ENCODE measurements at places on chromosomes 16 and 17.

DNA sequence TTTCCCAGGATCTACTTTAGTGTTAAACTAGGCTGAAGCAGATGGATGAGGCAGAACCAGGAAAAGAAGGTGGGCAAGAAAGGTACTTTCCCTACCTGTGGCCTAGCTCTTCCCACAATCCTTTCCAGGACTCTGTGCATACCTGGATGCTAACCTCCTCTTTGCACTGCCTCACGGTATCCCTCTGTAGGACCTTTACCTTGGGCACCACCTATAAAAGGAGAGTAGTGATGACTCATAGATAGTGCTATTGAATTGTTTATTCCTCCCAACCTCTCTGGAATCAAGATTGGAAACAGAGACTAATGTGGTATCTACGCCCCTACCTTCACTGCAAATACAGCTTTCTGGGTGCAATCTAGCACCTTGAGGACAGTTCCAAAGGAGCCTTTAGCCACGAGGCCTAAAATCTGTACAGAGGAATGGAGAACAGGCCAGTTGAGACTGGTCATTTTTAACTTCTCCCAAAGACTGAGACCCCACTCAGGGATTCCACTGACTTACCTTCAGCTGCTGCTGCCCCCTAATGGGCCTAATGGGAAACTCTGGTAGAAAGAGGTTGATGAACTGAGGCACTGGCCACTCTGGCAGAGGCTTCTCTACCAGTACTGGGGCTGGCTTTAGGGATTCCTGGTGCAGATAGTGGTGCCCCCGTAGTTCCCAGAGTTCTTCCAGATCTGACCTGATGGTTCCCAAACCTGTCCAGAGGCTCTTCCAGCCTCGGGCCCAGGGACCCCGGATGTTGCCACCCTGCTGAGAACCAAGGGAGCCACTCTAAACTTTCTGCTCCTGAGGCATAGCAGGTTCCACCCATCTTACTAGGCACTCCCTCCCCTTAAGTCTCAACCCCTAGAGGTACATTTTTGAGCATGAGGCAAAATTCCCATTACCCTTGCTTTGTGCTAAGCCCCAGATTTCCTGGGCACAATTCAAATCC lies 781 bp downstream of the RSKR start:
- no peak for DNase-seq

DNA sequence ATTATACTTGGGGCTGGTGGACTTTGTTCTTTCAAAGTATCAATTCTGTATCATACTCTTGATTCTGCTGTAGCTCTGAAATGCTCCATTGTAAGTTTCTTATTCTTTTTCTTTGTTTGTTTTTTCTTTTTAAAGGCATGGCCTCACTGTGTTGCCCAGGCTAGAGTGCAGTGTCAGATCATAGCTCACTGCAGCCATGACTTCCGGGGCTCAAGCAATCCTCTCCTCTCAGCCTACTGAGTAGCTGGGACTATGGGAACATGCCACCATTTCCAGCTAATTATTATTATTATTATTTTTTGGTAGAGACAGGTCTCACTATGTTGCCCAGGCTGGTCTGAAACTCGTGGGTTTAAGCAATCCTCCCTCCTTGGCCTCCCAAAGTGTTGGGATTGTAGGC lies 38.9 kb upstream of the METTL9 start:
- DNase-seq = no peak

DNA sequence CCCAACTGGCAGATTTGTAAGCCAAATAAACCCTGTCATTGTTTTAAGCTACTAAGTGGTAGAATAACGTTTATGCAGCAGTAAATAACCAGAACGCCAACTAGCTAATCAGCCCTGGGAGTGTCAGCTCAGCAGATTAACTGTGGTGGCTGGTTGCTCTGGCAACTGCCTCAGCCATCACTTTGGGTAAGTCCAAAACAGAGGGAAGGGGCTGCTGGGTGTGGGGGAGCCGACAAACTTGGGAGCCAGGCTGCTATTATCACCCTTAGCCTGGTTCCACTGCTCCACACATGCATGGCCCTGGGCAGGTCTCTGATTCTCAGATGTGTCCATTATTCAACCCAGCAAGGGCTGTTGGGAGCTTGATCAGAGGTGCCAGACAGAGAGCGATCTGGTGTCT lies 22.2 kb upstream of the RHOT1 start:
- DNase-seq = no peak

GRCh38 chr16:72819345-72819744 lies 228.6 kb downstream of the ZFHX3 start:
- DNase-seq = peak; percentile 31

DNA sequence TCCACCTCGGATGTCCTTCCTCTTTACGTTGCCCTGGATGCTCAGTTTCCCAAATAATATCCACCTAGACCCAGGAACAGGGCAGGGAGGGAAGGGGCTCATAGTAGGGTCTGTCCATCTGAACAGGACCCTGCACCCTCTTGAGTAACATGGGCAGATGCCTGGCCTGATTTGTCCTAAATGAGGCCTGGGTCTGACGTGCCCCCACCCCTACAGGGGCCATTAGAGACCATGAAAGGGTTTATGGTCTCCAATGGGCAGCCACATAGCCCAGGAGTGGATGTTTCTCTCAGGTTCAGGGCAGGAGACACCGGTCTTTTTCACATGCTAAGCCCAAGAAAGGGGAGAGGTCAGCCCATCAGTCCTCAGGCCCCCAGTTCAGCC lies 6.8 kb downstream of the CACNG1 start:
- DNase-seq = no peak
